ENCODE measurements at places on chromosomes 4 and X. TPM values are rescaled to one million over a fixed set of nuclear protein-coding genes. Genes with fewer than 3 reads are reported as not detected.

- H3K27me3 ChIP-seq = peaks cover 23% of the 10 kb centered on the region
- H3K4me3 ChIP-seq = no peak overlapping the region
- H3K36me3 ChIP-seq = no peaks in the 10 kb centered on the region
- no peaks in the 10 kb centered on the region for H3K4me1 ChIP-seq
- H3K27ac ChIP-seq = no peak overlapping the region
- DNase-seq = no peak
Observed at GRCh38 chr4:4402966-4403365, 16.1 kb downstream of the NSG1 start.

DNA sequence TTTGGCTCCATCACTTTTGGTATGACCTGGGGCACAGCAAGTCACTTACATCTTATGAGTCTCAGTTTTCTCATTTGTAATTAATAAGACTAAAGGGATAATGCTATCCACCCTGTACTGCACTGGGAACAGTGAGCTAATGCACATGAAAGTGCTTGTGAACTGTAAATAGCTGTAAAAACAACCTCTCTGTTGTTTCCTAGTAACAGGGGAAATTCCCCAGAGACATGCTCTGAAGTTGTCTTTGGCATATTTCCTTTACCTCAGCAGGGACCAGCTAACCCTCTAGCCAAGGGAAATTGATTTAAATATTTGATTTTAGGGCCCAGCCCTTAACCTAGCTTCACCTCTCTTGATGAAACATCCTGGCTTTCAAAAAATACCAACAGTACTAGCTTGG, 6.1 kb upstream of the CYSLTR1 start:
- H3K4me3 ChIP-seq = no peak overlapping the region
- no peaks in the 10 kb centered on the region for H3K27me3 ChIP-seq
- H3K36me3 ChIP-seq = no peaks in the 10 kb centered on the region

- no peak overlapping the region for H3K4me3 ChIP-seq
- H3K4me1 ChIP-seq = no peaks in the 10 kb centered on the region
- no peaks in the 10 kb centered on the region for H3K27me3 ChIP-seq
- DNase-seq = no peak
- H3K36me3 ChIP-seq = no peaks in the 10 kb centered on the region
- H3K27ac ChIP-seq = no peak overlapping the region
Observed at GRCh38 chr4:17920681-17921080, 100.9 kb downstream of the LCORL start.

GRCh38 chr4:18075823-18076433, 54.4 kb upstream of the LCORL start:
- no peak overlapping the region for H3K4me3 ChIP-seq
- H3K36me3 ChIP-seq = no peaks in the 10 kb centered on the region
- H3K27ac ChIP-seq = no peak overlapping the region
- H3K4me1 ChIP-seq = no peaks in the 10 kb centered on the region
- H3K27me3 ChIP-seq = no peaks in the 10 kb centered on the region

TGIF2LX gene
- not detected for polyA plus RNA-seq
